HCT116 (cell line): ENCODE measurements at places on chromosomes 5 and 9.

- DNase-seq = no peak
Measured at GRCh38 chr5:59143926-59144333, 561.1 kb downstream of the RAB3C start.

GRCh38 chr9:134683714-134684374 lies 42.2 kb downstream of the COL5A1 start:
- DNase-seq = no peak

GRCh38 chr9:31248156-31248555 lies 1136.3 kb upstream of the ACO1 start:
- no peak for DNase-seq

- DNase-seq = no peak
Measured at GRCh38 chr5:11803436-11803835, 100.8 kb downstream of the CTNND2 start.

- DNase-seq = no peak
Measured at GRCh38 chr5:81450940-81451339, 57.0 kb upstream of the ACOT12 start.

- DNase-seq = no peak
Measured at GRCh38 chr5:151739395-151739794, 19.0 kb downstream of the ATOX1 start.

- no peak for DNase-seq
Measured at GRCh38 chr5:157100140-157100679, 8.6 kb downstream of the HAVCR2 start.

- peak; percentile 56 for DNase-seq
Measured at GRCh38 chr5:79346420-79346824, 110.5 kb downstream of the JMY start.

- no peak for DNase-seq
Measured at GRCh38 chr5:68192679-68193060, 22.9 kb upstream of the PIK3R1 start.

GRCh38 chr5:79588696-79589095 lies 23.5 kb upstream of the TENT2 start:
- DNase-seq = no peak

DNA sequence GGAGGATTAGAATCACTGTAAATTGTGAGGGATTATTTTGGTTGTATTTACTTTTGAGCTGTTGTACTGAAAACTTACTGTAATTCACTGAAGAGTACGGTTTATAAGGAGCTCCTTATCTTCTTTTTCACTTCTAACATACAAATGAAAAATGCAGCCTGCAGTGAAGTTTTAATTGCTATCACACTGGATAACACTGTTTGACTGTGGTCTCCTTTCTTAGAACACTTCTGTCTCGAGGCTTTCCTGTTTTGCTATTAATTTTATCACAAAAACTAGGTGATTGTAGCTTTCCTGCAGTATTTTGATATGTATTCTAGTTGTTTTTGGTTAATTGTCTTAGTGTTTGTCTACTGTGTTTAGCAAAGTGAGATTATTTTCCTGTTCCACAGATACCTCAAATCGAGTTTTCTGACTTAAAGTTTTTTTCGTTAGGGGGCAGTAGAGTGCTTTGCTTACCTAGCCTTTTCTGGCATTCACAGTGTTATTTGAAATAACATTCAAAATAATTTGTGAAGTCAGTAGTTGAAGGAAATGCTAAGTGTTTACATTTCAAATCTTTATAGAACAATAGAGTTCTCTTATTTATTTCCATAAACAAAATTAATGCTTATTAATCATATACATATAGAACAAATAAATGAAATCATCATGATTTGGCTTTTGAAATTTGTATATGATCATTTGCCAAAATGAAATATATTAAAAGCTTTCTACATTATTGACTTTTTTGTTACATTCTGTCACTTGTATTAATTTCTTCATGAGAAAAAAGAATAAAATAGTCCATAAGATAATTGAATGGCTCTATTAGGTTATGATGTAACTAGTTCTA lies 52.9 kb downstream of the COMMD10 start:
- DNase-seq = peak; percentile 41

DNA sequence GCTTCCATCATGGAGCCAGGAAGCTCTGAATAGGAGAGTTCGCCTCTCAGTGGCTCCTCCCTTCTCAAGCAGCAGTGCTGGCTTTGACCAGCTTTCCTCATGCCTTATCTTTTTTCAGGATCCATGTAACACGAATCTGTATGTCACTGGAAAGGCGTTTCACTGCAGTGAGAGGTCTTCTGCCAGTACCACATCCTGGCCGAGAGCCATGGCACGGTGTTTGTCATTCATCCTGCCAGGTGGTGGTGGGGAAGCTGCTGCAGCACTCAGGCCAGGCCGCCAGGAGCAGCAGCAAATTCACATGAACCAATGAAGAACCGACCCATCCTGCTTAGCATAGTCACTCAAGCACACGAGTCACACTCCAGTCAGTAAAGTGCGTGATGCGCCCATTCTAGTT lies 179.0 kb downstream of the FANCC start:
- DNase-seq = no peak

- peak; percentile 75 for DNase-seq
Measured at GRCh38 chr9:86766912-86767311, 180.4 kb downstream of the GAS1 start.

GRCh38 chr9:134316449-134317160 lies 9.7 kb upstream of the RXRA start:
- no peak for DNase-seq

GRCh38 chr5:11390291-11390767 lies 513.9 kb downstream of the CTNND2 start:
- DNase-seq = no peak

DNA sequence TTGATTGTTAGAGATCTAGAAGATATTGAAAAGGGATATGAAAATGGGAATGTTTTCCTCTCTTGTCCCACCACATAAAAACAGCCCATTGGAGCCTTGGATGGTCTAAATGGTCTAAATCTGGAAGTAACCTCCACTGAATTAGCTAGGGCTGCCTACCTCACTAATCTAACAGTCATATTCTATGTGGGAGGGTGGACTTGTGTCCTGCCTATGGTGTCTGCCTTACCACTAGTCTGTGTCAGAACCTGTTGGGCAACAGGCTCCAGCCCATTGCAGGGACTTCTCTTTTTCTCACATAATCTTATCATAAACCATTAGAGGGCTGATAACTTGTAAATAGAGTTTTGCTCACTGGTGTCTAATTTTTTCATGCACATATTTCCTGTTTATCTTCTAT lies 548.8 kb upstream of the CDH18 start:
- no peak for DNase-seq

- no peak for DNase-seq
Measured at GRCh38 chr9:89933578-89933977, 328.8 kb downstream of the GADD45G start.

GRCh38 chr5:16981700-16982099 lies 45.6 kb upstream of the MYO10 start:
- no peak for DNase-seq

DNA sequence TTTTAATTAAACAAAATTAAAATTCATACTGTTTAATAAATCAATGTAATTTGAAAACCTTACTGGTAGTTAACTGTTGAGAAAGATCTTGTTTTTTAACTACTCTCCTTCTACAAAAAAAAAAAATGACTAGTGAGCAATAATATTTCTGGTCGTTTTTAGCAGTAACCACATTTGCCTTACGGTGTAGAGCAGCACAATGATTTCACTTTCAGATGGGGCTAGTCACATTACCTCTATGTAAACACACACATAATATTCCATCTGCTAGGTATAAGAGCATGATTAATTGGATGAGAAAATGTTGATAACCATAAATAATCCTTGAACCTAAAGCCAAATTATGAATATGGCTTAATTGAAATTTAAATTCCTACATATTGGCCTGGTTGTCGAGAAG lies 198.1 kb downstream of the CHSY3 start:
- no peak for DNase-seq

- DNase-seq = no peak
Measured at GRCh38 chr9:93958121-93958818, 3.1 kb upstream of the BARX1 start.
